Thoracic aorta (tissue), 2 donors: ENCODE measurements at places on chromosomes 3 and 15. TPM values are rescaled to one million over a fixed set of nuclear protein-coding genes. Genes with fewer than 3 reads are reported as not detected.

GRCh38 chr3:51876186-51876585, 785 bp upstream of the IQCF5 start:
- no peak for DNase-seq

GRCh38 chr3:59734061-59734460, 684.2 kb upstream of the CFAP20DC start:
- DNase-seq = no peak

DNA sequence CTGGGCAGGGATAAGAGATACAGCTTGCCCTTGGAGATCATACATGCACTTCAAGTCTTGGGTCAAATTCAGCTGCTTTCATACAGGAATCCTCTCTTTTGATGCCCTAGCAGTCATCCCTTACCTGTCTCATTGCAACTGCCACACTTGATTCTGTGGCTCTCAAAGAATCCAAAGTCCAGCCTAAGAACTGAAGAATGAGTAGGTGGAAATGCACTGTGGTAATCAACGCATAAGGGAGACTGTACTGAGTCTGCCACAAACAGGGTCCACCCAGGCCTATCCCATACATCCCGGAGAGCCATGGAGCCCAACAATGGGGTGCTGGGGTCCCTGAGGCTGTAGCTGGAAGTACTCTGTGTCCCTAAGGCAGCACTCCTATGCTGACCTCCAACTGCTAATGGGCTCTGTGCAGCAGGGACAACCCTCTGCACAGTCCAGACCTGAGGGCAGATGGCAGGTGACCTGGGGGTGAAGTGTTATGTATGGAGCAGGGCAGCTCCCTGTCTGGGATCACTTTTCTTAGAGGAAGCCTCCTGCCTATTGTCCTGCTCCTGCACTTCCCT, 1.7 kb upstream of the VPS18 start:
- DNase-seq = no peak

The CCR3 gene
- total RNA-seq = not detected

GRCh38 chr3:1381647-1382036, 288.8 kb downstream of the CNTN6 start:
- DNase-seq = no peak

The PP2D1 gene
- total RNA-seq = not detected

The RNF123 gene
- 29.4 TPM for total RNA-seq

The SEC62 gene
- 49.0 TPM for total RNA-seq

DNA sequence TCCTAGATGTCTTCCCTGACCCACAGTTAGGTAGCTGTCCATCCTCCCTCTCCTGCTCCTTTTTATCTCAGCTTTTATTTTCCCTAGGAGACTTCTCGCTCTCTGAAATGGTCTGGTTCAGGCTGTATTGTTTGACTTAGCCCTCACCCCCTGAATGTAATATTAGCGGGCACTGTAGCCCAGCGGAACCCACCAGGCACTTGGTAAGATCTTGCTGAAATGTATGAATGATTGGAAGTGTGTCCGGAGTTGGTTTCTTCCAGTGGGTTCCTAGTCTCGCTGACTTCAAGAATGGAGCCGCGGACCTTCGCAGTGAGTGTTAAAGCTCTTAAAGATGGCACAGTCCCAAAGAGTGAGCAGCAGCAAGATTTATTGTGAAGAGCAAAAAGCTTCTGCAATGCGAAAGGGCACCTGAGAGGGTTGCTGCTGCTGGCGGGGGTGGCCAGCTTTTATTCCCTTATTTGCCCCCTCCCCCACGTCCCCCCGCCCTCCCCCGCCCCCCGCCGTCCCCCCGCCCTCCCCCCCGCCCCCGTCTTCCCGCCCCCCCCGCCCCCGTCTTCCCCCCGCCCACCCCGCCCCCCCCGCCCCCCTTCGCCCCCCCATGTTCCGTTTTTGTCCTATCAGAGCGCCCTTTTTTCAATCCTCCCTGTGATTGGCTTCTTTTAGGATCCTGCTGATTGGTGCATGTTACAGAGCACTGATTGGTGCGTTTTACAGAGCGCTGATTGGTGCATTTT, 694 bp upstream of the EEFSEC start:
- no peak for DNase-seq

GRCh38 chr3:72111265-72112205, 326.6 kb upstream of the PROK2 start:
- no peak for DNase-seq

The CHDH gene
- 8.4 TPM for total RNA-seq

DNA sequence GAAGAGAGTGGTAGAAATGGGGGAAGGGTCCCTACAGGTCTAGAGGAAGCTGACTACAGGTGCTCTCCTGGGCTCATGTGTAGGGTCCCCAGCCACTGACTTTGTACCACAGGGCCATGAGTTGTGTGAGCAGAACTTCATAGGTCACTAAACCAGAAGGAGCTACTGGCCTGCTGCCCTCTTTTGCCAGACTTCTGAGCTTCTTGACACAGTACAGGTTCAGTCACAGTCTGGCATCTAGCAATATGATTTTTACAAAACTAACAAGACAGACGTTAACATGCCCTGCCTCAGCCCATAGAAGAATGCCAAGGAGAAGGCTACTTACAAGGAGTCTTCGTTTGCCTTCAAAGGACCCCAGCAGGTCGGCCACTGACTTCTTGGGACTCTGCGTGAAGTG, 3.2 kb downstream of the CCDC80 start:
- DNase-seq = no peak

The SQOR gene
- 57.0 TPM for total RNA-seq

DNA sequence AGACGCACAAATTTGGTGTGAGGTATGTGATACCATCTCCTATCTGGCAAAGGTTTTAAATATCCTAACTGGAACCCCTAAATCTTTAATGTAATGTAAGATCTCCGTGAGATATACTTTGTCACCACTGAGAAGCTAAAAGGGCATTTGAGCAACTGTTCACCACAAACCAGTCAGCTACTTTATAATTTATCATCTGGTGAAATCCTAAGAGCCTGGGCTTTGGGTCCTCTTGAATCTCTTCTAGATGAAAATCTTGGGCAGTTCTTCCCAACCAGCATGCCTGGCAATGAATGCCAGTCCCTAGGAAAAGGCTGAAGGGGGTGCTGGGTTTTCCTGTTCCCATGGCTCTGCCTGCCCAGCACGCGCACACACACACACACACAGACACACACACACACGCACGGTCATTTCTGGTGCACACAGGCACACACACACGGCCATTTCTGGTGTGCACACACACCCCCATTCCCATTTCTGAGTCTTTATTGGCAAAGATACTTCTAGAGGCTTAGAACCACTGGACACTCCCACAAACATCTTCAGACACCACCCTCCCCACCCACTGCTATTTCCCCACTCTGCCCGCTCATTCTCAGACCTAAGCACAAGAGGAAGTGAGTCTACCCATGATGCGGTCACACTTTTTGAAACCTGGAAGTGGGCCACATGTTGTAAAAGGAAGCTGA, 72.6 kb downstream of the MYO1E start:
- DNase-seq = peak; percentile 83

- DNase-seq = no peak
Observed at GRCh38 chr15:81191701-81192100, 5.0 kb upstream of the IL16 start.

DNA sequence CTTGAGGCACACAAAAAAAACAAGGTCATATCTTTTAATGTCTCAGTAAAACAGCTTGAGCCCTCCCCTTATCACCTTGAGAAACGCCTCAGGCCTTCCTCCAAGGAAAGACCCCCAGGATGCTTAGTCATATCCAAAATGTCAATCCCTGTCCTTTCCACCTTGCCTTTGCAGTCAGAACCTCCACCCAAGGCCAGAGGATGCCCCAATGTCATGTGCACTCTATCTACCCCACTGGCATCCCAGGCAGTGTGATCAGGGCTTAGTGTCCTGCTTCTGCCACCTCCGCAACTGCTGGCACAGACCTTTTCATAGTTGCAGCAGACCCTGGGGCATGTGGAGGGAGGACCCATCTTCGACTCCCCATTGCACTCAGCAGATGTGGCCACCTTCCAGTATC, 268.0 kb upstream of the LRRFIP2 start:
- no peak for DNase-seq

DNA sequence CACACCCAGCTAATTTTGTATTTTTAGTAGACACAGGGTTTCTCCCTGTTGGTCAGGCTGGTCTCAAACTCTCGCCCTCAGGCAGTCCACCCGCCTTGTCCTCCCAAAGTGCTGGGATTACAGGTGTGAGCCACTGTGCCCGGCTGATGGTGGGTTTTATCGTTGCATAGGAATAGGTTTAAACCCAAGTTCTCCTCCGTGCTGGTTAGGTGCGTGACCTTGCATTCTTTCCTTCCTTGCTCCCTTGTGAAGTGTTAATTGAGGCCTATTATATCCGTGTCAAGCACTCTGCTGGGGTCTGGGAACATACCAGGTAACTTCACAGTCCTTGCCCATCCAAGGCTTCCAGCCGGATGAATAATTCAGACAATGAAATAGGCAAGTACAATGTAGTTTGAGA, 19.3 kb upstream of the ETV5 start:
- DNase-seq = no peak

DNA sequence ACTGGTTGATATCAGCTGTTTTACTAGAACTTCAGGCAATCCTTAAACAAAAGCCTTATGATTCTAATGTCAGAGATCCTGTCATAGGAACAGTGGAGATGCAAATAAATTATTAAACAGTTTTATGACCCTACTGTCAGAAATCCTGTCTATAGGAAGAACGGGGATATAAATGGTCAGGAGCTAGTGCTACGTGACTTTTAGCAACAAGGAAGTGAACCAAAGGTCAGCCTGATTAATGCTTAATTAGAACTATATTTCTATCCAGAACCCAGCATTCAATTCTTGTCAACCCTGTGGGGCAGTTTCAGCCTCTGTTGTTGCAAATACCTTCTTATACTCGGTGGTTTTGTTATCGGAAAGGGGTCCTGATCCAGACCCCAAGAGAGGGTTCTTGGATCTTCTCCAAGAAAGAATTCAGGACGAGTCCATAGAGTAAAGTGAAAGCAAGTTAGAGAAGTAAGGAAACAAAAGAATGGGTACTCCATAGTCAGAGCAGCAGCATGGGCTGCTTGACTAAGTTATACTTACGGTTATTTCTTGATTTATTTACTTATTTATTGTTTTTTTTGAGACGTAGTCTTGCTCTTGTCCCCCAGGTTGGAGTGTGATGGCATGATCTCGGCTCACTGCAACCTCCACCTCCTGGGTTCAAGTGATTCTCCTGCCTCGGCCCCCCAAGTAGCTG, 59.9 kb upstream of the RNU6-1 start:
- no peak for DNase-seq

The NR2E3 gene
- 0.27 TPM for total RNA-seq

GRCh38 chr15:63502843-63503738, 1.3 kb upstream of the USP3 start:
- peak; percentile 62 for DNase-seq

- DNase-seq = no peak
Observed at GRCh38 chr3:60636846-60637245, 614.4 kb downstream of the FHIT start.

DNA sequence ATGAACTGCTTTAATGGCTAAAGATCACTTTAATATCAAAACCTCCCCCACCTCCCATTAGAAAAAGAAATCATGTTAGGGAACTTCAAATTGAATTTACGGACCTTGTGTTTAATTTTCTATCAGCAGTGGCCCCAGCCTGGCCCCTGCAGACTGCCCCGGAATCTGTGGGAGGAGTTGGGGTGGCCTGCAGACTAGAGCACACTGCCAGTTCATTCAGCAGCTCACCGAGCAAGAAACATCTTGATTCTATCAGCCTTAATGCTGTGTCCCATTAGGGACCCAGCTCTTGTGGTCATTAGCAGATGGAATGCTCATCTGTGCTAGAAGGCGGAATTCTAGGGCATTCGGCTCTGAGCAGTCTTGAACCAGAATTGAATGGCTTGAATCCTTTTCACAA, 54.2 kb downstream of the FLNB start:
- no peak for DNase-seq

- no peak for DNase-seq
Observed at GRCh38 chr3:178671791-178672190, 135.6 kb downstream of the KCNMB2 start.

The EPHB1 gene
- total RNA-seq = 0.71 TPM

DNA sequence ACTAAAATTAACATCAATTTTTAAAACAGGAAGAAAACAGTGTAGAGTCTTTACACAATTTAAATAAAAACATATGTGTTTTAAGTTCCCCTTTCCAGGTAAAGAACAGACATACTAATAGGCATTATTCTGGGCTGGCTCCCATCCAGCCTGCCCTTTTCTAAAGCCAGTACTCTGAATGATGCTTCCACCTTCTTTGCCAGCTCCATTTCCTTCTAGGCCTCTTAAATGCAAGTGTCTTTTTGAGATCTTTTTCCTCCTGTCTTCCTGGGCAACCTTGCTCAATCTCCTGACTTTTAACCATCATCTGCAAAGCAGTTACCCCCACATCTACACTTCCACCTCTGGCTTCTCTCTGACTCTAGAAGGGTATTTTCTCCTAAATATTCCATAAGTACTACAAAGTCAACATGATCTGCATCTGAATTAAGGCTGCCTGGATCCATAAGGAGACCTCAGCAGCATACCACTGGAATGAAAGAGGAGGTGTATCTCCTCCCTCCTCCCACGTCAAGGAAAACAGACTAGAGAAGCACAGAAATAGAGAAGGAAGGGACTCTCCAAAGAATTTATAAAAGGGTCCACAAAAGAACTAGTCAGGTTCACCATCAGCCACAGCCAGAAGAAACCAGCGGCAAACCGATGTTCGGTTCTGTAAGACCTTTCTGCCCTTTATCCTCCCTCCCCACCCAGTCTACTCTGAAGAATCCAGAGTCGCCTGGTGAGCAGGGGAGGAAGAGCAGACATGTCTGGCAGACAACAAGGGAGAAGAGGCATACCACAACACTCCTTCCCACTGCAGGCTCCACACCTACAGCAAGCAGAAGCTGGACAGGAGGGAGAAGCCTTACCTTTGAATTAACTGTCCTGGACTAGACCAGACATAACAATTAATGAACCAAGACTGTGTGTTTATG, 47.1 kb downstream of the GOLIM4 start:
- no peak for DNase-seq

GRCh38 chr3:170420307-170420821, 1.7 kb downstream of the CLDN11 start:
- DNase-seq = no peak

GRCh38 chr15:101765772-101766456, 37.4 kb upstream of the OR4F6 start:
- no peak for DNase-seq
